ENCODE measurements at places on chromosomes 2 and 18.
A peak's percentile ranks its signal among the peaks of the same experiment; 100 is the strongest.

GRCh38 chr2:124668161-124668560 lies 643.1 kb downstream of the CNTNAP5 start:
- DNase-seq: no peak

- no peak for DNase-seq
Measured at GRCh38 chr2:168667156-168667555, 135.3 kb upstream of the NOSTRIN start.

GRCh38 chr2:207215308-207215707 lies 49.6 kb upstream of the KLF7 start:
- DNase-seq: no peak

- DNase-seq: no peak
Measured at GRCh38 chr2:140698636-140699035, 1432.2 kb downstream of the LRP1B start.

DNA sequence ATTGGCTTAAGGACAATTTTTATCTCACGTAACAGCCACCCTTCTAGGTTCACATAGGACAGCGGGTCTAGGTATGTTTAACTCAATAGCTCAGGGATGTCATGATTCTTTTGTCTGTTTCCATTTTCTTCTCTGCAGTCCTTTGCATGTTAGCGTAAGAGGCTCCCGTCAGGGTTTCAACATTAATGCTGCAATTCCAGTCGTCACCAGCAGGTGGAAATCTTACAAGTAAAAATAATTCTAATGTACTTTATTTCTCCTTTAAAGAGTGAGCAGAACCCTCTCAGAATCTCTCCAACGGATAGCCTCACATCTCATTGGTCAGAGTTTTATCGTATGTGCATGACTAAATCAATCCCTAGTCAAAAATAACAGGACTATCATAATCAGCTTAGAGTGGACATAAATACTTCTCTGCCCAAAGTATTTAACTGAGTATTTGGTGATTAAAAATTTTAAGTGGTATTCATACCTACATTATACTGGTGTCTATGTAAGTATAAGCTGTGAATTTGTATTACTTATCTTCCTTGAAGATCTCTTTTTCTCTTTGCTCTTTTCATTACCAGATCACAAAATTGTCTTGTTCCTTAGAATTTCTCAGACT lies 487.2 kb upstream of the GCFC2 start:
- DNase-seq: peak; percentile 39

GRCh38 chr2:105455488-105456003 lies 56.7 kb upstream of the FHL2 start:
- peak; percentile 97 for DNase-seq
